ENCODE measurements at places on chromosomes 16 and 17.

GRCh38 chr17:4610162-4610561, 25.8 kb downstream of the SMTNL2 start:
- no peak for DNase-seq

DNA sequence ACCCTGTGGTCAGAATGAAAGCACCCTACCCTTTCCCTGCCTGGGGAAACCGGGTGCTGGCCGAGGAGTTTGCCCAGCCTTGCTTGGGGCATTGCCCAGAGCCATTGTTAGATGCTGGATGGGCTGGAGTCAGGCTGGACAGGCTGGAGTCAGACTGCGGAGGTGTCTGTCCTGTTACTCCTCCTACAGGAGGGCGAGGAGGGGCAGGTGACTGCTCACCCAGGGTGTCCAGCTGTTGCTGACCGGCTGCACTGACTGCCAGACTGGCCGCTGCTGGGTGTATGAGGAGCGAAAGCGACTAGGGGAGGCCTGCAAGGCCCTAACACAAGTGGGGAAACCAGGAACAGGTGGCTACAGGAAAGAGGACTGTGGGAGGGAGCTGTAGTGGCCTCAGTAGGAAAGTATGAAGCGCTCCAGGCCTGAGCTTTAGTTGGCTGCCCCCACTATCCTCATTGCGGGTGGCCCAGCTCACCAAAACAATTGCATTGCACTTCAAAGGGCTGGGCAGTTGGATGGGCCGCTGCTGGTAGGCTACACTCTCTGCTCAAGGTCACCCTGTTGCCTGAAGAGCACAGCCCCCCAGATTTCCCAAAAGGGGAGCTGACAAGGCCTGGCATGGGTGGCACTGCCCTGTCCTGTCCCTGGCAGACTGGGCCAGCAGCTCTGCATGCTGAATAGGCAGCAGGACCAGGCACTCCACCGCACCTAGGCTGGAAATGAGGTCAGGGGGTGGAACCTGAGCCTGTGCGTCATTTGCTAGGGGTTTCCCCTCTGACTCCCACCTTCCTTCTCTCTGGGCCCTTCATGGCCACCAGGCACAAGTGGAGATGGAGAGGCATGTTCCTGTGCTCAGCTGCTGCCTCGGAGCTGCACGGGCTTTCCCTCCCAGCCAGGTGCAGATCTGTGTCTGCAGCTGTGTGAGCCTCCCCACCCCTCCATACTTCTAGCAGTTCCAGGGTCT, 18.4 kb downstream of the LDHD start:
- DNase-seq, result no peak

- DNase-seq, result peak; percentile 85
Measured at GRCh38 chr16:73202161-73202729, 154.3 kb upstream of the ZFHX3 start.

DNA sequence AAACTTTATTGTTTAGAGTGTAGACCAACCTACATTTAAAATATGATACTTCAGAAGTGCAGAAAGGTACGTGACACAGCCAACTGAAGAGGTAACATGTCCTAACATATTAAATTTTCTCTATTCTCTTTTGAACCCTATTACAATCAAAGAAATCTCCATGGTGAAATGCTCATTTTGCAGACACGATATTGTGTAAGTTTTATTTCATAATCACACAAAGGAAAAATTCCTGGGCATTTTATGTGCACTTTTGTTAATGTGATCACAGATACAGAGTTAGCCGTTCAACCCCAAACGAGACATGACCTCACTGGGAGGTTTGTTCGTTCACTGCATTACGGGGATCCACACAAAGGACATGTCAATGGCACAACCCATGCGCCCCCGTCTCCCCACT, 21.8 kb downstream of the KCNJ16 start:
- no peak for DNase-seq

DNA sequence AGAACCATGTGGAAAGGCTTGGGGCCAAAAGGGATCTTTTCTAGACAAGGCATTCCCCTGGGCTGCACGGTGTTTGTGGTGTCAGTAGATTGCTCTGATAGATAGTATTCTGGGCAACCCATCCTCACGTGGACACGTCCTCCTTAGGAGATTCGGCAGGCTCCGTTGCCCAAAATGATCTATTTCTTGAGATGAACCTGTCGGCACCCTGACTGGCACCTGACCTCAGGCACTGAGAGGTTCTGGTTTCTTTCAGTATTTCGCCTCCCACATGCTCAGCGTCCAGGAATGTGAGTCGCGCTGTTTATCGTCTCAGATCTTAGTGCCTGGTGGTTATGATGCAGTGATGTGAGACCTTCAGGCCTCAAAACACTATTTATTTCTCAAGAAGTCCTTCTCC, 89.7 kb downstream of the MARCHF10 start:
- DNase-seq, result no peak

DNA sequence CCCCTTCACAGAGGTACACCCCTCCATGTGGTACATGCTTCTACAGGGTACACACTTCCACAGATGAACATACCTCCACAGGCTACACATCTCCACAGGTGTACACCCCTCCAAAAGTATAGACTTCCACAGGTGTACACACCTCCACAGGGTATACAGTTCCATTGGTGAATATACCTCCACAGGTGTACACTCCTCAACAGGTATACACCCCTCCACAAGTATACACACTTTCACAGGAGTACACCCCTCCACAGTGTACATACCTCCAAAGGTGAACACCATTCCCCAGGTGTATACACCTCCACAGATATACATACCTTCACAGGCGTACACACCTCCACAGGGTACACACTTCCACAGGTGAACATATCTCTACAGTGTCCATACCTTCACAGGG, 9.4 kb downstream of the FOXN1 start:
- no peak for DNase-seq

Data from NCI-H2171 treated with DMSO at 0.1 percent for 48 hours (cell line).